ENCODE measurements at places on chromosomes 3 and 15.

DNA sequence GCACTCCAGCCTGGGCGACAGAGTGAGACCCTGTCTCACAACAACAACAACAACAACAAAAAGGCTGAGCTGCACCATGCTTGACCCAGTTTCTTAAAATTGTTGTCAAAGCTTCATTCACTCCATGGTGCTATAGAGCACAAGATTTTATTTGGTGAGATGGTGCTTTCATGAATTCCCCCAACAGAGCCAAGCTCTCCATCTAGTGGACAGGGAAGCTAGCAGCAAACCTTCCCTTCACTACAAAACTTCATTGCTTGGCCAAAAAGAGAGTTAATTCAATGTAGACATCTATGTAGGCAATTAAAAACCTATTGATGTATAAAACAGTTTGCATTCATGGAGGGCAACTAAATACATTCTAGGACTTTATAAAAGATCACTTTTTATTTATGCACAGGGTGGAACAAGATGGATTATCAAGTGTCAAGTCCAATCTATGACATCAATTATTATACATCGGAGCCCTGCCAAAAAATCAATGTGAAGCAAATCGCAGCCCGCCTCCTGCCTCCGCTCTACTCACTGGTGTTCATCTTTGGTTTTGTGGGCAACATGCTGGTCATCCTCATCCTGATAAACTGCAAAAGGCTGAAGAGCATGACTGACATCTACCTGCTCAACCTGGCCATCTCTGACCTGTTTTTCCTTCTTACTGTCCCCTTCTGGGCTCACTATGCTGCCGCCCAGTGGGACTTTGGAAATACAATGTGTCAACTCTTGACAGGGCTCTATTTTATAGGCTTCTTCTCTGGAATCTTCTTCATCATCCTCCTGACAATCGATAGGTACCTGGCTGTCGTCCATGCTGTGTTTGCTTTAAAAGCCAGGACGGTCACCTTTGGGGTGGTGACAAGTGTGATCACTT, 2.0 kb downstream of the CCR5 start:
- H3K4me3 ChIP-seq = no peak overlapping the region
- no peak for DNase-seq
- no peaks in the 10 kb centered on the region for H3K27me3 ChIP-seq
- no peak overlapping the region for H3K27ac ChIP-seq

DNA sequence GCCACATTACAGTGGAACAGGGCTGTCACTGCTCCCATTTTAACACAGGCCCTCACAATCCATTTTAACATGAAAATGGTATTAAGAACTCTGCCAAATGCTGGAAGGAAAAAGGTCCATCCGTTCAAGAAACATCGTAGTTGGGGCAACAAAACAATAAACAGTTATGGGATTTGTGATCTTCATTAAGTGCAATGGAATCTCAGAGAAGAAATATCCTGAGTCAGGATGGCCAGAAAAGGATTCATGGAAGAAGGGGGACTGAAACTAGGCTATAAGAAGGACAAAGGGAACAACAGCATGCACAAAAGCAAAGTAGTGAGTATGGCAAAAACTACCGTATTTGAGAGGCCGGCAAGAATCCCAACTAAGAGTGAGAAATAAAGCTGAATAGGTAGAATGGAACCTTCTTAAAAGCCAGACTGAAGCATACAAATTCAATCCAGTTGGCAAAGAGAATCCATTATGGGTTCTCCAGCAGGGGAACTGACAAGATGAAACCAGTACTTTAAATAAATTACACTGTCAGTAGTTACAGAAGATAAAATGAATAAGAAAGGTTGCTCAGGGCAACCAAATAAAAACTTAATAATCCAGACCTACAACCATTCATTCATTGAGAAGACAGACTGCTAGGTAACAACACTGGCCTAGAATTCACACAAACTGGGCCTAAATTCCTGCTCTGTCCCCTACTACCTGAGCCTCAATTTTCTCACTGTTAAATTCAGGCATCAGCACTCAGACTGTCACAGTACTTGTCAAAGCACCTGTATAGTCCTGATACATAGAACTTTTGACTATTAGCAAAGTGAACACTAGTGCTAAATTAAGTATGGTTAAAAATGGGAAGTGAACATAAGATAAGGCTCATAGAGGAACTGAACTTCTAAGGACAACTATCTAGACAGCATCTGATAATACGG, 6.3 kb downstream of the TBL1XR1 start:
- no peak overlapping the region for H3K4me3 ChIP-seq
- H3K27ac ChIP-seq = no peak overlapping the region
- no peak for DNase-seq
- no peaks in the 10 kb centered on the region for H3K27me3 ChIP-seq

- no peak overlapping the region for H3K4me3 ChIP-seq
- H3K4me1 ChIP-seq = peaks cover 13% of the 10 kb centered on the region
- H3K36me3 ChIP-seq = peaks cover 6% of the 10 kb centered on the region
- H3K27me3 ChIP-seq = no peaks in the 10 kb centered on the region
Observed at GRCh38 chr15:41281236-41281635, 50.2 kb downstream of the CHP1 start.

DNA sequence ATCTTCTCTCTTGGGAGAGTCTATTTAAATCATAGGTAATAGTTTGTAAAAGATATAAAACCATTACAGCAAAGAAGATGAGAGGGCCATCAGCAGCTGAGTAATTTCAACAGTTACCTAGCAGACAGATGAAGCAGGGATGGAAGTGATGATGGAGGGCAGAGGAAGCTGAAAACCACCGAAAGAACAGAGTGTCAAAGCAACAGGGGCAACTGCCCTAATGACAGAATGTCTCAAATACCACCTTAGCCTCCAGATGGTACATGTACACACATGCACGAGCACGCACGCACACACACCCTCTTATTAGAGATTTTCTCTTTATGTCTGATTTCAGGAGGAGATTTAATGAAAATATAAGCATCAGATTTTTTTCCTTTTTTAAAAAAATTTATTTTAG, 64.5 kb downstream of the NEDD4 start:
- no peaks in the 10 kb centered on the region for H3K4me1 ChIP-seq
- H3K27ac ChIP-seq = no peak overlapping the region
- H3K36me3 ChIP-seq = no peaks in the 10 kb centered on the region

GRCh38 chr3:13891492-13892073, 11.7 kb upstream of the WNT7A start:
- no peak overlapping the region for H3K27ac ChIP-seq
- no peak overlapping the region for H3K4me3 ChIP-seq
- no peaks in the 10 kb centered on the region for H3K36me3 ChIP-seq
- DNase-seq = no peak
- H3K4me1 ChIP-seq = peaks cover 24% of the 10 kb centered on the region

GRCh38 chr3:57840473-57840872, 84.4 kb downstream of the SLMAP start:
- H3K4me3 ChIP-seq = no peak overlapping the region
- no peak overlapping the region for H3K27ac ChIP-seq
- no peaks in the 10 kb centered on the region for H3K27me3 ChIP-seq
- no peak for DNase-seq
- no peaks in the 10 kb centered on the region for H3K36me3 ChIP-seq
- H3K4me1 ChIP-seq = no peaks in the 10 kb centered on the region

DNA sequence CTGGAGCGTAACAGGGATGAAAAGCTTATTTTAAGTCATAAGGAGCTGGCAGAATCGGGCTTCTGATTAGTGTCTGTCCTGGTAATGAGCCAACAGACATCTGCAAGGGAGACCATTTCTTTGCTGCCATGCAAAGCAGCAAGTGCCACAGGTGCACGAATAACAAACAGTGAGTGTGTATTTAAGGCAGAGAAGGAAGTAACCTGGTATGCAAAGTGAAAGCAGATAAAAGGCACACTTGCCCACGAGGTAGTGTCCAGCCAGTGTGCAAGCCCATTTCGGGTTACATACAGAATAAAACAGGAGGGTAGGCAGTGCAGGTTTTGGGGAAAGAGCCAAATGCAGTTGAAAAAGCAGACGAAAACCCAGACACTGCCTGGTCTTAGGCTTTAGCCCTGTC, 1153.7 kb downstream of the SI start:
- no peak overlapping the region for H3K27ac ChIP-seq
- DNase-seq = no peak
- H3K36me3 ChIP-seq = no peaks in the 10 kb centered on the region
- no peak overlapping the region for H3K4me3 ChIP-seq

GRCh38 chr3:177195242-177195991, 1.9 kb downstream of the TBL1XR1 start:
- no peaks in the 10 kb centered on the region for H3K36me3 ChIP-seq
- peak overlapping the region; percentile 97 for H3K4me3 ChIP-seq
- H3K27ac ChIP-seq = peak overlapping the region; percentile 99
- H3K4me1 ChIP-seq = peaks cover 31% of the 10 kb centered on the region
- H3K27me3 ChIP-seq = no peaks in the 10 kb centered on the region

- no peaks in the 10 kb centered on the region for H3K4me1 ChIP-seq
- H3K27ac ChIP-seq = no peak overlapping the region
Observed at GRCh38 chr15:80509800-80510199, 105.6 kb downstream of the ARNT2 start.

DNA sequence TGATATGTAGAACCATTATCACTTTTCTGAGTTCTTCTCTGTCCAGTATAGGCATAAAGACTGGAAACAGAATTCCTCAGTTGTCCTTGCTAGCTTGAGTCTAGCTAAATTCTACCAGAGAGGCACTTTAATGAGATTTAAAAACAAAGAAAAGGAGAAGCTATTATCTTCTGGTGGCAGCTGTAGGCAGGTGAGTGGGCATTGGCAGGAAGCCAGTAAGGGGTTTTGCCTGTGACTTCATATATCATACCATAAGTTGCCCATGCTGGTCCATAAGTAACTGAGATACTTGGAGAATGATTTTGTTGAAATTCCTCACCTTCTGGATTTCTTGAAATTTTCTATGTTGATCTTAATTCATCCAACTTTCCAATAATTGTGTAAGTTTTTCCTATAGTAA, 402.3 kb upstream of the TGFBR2 start:
- H3K27me3 ChIP-seq = no peaks in the 10 kb centered on the region
- H3K4me3 ChIP-seq = no peak overlapping the region
- no peak overlapping the region for H3K27ac ChIP-seq
- no peak for DNase-seq

GRCh38 chr3:16203031-16203430, 28.6 kb downstream of the GALNT15 start:
- no peaks in the 10 kb centered on the region for H3K4me1 ChIP-seq
- no peaks in the 10 kb centered on the region for H3K27me3 ChIP-seq
- DNase-seq = no peak
- H3K36me3 ChIP-seq = no peaks in the 10 kb centered on the region
- H3K4me3 ChIP-seq = no peak overlapping the region

DNA sequence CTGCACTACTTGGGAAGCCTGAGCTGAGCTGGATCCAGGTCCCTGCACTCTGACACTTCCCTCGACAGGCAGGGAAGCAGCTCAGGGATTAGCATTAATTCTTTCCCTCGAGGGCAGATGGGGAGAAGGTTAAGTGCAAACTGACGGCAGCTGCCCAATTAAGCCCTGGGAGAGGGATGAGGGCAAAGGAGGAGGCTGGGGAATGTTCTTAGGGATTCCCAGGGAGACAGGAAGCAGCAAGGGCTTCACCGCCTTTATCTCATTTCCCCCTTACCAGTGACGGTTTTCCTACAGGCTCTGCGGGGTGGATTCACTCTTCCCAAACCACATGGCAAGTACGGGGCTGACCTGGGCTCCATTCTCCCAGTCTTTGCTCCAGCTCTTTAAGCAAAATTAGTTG, 519.0 kb upstream of the PROK2 start:
- no peak for DNase-seq
- no peaks in the 10 kb centered on the region for H3K4me1 ChIP-seq
- H3K36me3 ChIP-seq = no peaks in the 10 kb centered on the region
- H3K4me3 ChIP-seq = no peak overlapping the region

DNA sequence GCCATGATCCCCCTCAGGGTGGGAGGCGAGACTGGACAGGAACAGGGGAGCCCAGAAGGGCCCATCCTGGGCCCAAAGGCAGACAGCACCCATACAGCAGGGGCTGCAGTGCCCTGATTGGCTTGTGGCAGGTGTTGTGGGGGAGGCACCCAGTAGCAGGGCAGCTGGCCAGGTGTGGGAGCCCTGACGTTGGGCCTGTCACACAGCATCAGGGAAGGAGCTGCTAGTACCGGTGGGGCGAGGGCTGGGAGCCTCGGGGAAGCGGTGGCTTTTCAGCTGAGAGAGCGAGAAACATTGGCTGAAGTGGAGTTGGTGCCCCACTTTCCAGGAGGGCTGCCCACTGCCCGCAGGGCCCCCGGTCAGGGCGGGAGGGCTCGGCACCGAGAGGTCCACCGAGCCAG, 19.7 kb upstream of the CYP11A1 start:
- H3K36me3 ChIP-seq = no peaks in the 10 kb centered on the region
- no peaks in the 10 kb centered on the region for H3K4me1 ChIP-seq
- DNase-seq = no peak
- H3K4me3 ChIP-seq = no peak overlapping the region

DNA sequence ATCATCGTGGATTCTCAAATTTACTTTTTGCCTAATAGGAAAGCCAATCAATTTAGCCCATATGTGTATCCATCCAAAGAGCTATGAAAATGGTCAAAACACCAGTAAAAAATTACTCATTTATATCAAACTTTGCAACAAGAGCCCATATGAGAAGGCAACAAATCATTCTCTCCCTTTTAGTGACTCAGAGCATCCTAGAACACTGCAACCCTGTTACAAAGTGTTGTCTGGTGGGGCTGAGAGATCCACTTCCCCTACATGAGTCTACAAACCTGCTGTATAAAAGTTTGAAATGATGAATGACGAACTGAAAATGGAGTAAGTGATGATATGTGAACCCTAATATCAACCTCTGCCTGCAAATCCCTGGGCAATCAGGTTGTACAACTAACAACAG, 23.3 kb downstream of the PDZRN3 start:
- no peaks in the 10 kb centered on the region for H3K27me3 ChIP-seq
- H3K4me1 ChIP-seq = no peaks in the 10 kb centered on the region
- no peak overlapping the region for H3K4me3 ChIP-seq
- no peaks in the 10 kb centered on the region for H3K36me3 ChIP-seq
- no peak for DNase-seq
- H3K27ac ChIP-seq = no peak overlapping the region

GRCh38 chr3:4413467-4413866, 53.6 kb downstream of the SUMF1 start:
- no peak overlapping the region for H3K27ac ChIP-seq
- H3K4me1 ChIP-seq = no peaks in the 10 kb centered on the region
- peaks cover 20% of the 10 kb centered on the region for H3K36me3 ChIP-seq
- H3K4me3 ChIP-seq = no peak overlapping the region
- no peaks in the 10 kb centered on the region for H3K27me3 ChIP-seq

- H3K4me3 ChIP-seq = no peak overlapping the region
- H3K27ac ChIP-seq = no peak overlapping the region
- no peak for DNase-seq
- no peaks in the 10 kb centered on the region for H3K36me3 ChIP-seq
- no peaks in the 10 kb centered on the region for H3K27me3 ChIP-seq
Observed at GRCh38 chr3:115876876-115877614, 253.7 kb downstream of the GAP43 start.
